ENCODE measurements at places on chromosomes 2 and 18.

GRCh38 chr2:158006961-158007719 is 94.5 kb upstream of the UPP2 start:
- DNase-seq, result no peak

- no peak for DNase-seq
Observed at GRCh38 chr18:13379930-13380690, 161.6 kb downstream of the LDLRAD4 start.

GRCh38 chr2:43538034-43538670 is 57.7 kb downstream of the THADA start:
- DNase-seq, result no peak

DNA sequence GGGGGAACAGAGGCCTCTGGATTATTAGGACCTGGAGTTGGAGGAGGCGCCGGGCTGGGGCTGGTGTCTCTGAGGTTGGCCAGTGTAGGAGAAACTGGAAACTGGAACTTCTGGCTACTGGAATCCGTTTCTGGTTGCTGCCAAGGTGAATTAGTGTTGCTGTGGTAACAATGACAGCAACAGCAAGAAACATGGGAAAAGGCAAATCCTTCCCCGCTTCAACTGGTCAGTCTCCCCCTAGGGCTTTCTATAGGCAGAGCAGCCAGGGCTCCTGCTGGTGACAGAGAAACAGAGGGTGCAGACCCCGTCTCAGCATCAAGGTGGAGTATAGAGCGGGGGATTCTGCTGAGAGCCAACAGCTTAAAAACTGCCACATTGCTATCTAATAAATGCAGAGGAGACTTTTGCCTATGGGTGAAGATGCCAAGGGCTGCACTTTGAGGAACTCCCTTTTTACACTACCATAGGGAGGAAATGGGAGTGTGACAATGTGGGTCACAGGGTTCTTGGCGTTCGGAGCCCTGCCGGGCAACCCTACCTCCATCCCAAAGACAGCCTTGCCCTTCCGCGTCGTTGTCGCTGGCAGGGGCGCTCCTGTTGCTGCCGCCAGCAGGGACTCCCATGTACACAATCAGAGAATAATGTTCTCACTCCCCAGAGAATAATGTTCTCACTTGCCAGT is 81.4 kb upstream of the CABLES1 start:
- DNase-seq, result peak; percentile 54

- DNase-seq, result no peak
Observed at GRCh38 chr18:77076111-77076510, 56.5 kb downstream of the MBP start.

DNA sequence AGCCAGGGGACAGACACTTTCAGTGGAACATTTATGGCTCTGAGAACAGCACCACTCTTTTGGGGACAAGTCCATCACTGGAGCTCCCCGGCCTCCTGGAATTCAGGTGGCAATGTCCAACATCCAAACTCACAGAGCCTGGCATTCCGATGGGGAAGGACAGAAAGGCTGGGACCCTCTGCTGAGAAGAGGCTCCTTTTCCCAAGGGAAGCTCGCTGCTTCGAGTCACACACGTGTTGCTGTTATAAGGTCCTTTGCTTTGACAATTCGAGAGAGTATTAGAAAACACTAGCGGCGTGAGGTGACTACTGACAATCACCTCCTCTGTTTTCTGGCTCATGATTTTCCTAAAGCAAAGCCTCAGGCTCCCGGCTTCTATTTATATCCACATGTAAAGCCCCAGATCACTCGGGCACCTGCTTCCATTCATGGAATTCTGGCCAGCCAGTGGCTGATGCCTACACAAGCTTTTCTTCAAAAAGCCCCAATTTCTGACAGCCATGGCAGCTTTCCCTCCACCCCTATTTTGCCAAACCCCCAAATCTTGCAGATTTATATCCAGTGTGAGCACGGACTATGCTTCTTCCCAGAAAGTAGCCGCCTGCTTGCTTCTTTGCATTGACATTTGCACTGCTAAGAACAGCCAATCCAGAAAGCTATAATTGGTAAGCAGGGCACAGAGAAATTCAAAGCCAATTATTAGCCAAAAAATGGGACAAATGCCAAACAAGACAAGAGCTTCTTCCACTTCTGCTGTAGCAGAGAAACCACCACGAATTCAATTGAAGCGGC is 67.3 kb downstream of the NDUFA10 start:
- DNase-seq, result no peak

GRCh38 chr2:98606431-98606830 is 1.9 kb downstream of the COA5 start:
- DNase-seq, result no peak

- DNase-seq, result no peak
Observed at GRCh38 chr2:138356178-138356577, 145.4 kb upstream of the SPOPL start.

Measured in D721Med (cell line).